ENCODE measurements at places on chromosomes 12 and 14.

DNA sequence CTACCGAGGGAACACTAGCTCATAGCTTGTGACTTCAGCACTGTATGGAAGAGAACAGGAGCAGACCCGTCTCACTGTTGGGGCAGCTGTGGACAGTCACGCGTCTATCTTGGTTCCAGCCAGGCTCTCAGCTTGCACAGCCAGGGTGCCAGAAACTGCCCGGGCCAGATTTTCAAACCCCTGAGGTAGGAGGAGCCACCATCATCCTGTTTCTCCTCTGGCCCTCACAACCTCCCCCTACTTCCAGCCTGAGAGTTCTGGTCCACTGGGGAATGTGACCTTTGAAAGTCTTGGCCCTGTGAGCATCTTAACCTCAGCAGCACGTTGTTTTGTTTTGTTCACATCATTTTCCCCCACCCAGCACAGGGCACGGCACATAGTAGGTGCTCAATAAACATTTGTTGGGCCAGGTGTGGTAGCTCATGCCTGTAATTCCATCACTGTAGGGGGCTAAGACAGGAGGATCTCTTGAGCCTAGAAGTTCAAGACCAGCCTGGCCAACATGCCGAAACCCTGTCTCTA lies 50.4 kb downstream of the PSMA6 start:
- DNase-seq: no peak

- no peak for DNase-seq
Measured at GRCh38 chr12:56957229-56958052, at the start of gene RDH16. RDH16 (minus strand) TSS chr12:56957608; CDS start chr12:56957462, 146 bp downstream.

- DNase-seq: peak; percentile 70
Measured at GRCh38 chr14:30994681-30995620, 30.5 kb upstream of the AP4S1 start.

DNA sequence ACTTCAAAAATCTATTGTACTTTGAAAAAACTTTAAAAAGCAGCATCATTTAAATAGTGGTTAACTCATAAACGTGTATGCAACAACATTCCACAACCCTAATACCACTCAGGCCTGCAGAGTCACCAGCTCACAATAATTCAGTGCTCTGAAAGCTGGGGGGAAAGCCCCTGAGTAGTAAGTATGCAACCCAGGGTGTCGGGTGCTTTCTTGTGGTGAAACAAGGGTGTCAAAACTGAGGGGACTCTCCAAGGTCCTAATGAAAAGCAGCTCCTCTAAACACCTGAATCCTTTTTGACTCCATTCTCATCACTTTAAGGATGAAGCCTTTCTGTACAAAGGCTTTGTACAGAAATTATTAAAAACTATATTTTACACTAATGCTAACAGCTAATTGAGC lies 33.7 kb downstream of the FGFR1OP2 start:
- no peak for DNase-seq

DNA sequence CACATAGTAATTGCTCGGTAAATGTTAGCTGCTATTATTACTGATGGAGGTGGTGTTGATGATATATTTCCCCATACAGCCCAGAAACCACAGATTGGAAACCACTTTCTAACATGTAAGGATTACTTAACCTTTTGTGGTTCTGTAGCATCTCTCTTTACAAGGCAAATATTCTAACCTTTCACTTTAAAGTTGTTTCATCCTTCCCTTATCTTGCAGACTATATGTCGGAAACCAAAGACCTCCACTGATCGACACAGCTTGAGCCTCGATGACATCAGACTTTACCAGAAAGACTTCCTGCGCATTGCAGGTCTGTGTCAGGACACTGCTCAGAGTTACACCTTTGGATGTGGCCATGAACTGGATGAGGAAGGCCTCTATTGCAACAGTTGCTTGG lies 75.8 kb downstream of the FRMD6 start:
- DNase-seq: no peak

GRCh38 chr12:57631566-57632072 lies 1.4 kb downstream of the B4GALNT1 start:
- DNase-seq: no peak

DNA sequence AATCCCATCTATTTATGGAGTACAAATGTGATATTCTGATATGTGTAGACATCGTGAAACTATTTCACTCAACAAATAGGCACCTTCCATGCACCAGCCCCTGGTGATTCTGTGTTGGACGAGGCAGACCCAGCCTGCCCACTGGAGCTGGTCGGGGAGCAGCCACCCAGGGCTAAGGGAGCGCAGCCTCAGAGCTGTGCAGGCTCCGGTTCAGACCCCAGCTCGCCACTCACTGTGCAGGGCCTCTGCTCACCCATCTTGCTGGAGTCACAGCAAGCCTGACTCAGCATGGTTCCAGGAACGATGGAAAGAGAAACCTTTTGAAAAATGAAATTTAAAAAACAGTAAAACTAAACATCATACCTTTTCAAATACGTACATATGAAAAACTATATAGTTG lies 52.3 kb upstream of the BCL11B start:
- DNase-seq: no peak

DNA sequence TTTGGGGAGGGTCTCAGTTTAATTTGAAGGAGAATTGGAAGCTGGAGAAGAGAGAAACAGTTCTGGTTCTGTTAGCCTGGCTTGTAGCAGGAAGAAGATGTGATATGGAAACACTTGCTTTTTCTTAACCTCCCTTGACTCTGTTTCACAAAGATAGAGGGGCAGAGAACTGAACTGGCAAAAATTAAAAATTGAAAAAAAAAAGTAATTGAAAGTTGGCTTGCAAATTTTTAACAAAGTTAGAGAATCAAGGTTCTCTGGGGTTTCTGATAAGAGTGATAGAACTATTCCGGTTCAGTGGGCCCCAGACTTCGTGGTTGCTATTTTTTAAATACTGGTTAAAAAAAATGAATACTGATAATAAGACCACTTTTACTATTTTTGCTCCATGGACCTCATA lies 2.8 kb downstream of the CRADD start:
- DNase-seq: no peak

DNA sequence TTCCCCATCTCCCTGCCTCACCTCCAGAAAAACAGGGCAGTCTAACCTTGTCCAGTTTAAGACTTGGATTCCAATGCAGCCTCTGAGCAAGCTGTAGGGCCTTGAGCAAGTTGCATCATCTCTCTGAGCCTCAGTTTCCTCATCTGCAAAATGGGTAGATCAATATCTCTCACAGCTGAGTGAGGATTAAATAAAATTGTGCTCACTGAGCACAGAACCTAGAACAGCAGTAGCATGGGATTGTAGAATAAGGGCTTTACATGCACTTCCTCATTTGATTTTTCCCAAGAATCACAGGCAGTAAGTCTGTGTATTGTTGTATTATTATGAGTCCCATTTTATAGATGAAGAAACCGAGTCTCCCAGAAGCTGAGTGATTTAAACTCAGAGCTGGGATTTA lies 2.0 kb downstream of the DTX1 start:
- DNase-seq: no peak

DNA sequence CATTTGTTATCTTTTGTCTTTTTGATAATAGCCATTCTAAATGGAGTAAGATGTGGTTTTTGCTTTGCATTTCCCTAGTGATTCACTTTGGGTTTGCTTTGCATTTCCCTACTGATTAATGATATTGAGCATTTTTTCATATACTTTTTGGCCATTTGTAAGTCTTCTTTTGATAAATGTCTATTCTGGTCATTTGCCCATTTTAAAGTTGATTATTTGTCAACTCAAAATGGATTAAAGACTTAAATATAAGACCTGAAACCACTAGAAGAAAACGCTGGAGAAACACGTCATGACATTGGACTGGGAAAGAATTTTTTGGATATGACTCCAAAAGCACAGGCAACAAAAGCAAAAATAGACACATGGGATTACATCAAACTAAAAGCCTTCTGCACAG lies 148.0 kb downstream of the APAF1 start:
- DNase-seq: no peak

DNA sequence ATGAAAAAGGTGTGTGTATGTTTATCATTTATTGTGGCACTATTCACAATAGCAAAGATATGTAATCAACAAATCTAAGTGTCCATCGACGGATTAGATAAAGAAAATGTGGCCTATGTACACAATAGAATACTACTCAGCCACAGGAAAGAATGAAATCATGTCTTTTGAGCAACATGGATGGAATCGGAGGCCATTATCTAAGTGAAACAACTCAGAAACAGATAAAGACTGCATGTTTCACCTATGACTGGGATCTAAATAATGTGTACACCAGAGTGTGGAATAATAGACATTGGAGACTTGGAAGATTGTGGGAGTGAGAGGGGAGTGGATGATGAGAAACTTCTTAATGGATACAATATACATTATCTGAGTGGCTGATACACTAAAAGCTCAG lies 44.0 kb downstream of the CCER1 start:
- no peak for DNase-seq

- DNase-seq: peak; percentile 89
Measured at GRCh38 chr12:105212438-105212837, 23.5 kb downstream of the APPL2 start.

Data from myocyte (in vitro differentiated cells).